ENCODE measurements at places on chromosomes 1 and 21.

DNA sequence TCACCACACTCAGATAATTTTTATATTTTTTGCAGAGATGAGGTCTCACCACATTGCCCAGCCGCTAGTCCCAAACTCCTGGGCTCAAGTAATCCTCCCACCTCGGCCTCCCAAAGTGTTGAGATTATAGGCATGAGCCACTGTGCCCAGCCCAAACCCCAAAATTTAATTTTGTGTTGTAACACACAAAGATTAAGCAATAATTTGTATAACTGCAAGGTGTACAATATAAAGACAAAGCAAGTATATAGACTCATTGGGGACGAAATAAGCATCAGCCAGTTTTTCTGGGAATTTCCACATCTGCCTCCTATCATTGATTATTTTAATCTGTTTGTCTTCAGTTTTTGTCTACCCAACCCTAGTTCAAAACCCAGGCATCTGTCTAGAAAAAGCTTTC, 42.7 kb downstream of the ST7L start:
- DNase-seq = no peak

- no peak for DNase-seq
These were observed 13.9 kb upstream of the WDR26 start for GRCh38 chr1:224448453-224449017.

DNA sequence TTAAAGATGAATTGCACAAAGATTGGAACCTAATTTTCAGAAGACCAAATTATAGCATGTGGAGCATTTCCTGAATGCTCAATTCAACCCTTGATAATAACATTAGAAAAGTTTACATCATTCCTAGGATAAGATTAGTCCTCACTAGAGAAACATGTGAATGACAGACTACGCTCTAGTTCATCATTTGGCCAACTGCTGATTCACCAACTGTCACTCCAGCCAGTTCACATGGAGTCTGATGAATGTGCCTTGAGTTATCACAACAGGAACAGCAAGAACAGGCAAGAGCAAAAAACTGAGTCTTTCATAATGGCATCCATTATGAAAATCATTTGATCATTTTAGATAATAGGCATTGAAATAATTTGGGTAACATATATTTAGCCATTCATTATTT, 415.9 kb downstream of the PTPRC start:
- DNase-seq = no peak

GRCh38 chr1:54543729-54544496, 4.1 kb upstream of the ACOT11 start:
- no peak for DNase-seq

- no peak for DNase-seq
These were observed 258.7 kb upstream of the AJAP1 start for GRCh38 chr1:4395676-4396075.

GRCh38 chr1:113875714-113876113, 4.2 kb upstream of the PTPN22 start:
- no peak for DNase-seq

GRCh38 chr1:24021403-24022266, 41.5 kb upstream of the SRSF10 start:
- no peak for DNase-seq

GRCh38 chr1:7235871-7236517, 450.7 kb downstream of the CAMTA1 start:
- no peak for DNase-seq

DNA sequence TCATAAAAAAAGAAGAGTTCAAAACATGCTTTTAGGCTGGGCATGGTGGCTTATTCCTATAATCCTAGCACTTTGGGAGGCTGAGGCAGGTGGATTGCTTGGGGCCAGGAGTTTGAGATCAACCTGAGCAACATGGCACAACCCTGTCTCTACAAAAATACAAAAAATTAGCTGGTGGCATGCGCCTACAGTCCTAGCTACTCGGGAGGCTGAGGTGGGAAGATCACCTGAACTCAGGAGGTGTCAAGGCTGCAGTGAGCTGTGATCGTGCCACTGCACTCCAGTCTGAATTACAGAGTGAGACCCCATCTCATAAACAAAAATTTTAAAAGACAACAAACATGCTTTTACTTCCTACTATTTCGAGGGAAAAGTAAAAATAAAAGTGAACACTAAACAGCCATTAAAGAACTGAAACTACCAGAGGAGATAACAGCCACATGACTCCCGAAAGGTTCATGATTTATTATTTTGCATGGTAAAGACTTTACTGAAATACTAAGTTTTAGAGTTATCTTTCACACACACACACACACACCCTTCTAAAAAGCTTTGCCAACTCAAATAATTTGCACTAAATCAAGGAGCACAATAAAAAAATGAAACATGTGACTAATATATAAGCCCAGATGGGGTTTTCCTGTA, 48.1 kb downstream of the USP1 start:
- DNase-seq = no peak

GRCh38 chr1:37415611-37416244, 58.7 kb upstream of the ZC3H12A start:
- no peak for DNase-seq

DNA sequence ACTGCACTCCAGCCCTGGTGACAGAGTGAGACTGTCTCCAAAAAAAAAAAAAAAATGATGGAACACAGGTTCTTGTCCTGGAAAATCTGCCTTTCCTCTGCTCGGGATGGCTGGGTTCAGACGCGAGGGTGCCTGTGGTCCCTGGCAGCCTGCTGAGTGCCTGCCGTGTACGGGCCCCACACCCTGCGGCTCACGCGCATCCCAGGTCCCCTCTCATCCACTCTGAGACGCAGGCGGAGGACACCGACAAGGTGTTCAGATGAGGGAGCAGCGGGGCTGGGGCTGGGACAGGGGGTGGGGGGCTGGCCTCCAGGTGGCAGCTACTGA, 4.3 kb upstream of the ANKRD65 start:
- DNase-seq = no peak

DNA sequence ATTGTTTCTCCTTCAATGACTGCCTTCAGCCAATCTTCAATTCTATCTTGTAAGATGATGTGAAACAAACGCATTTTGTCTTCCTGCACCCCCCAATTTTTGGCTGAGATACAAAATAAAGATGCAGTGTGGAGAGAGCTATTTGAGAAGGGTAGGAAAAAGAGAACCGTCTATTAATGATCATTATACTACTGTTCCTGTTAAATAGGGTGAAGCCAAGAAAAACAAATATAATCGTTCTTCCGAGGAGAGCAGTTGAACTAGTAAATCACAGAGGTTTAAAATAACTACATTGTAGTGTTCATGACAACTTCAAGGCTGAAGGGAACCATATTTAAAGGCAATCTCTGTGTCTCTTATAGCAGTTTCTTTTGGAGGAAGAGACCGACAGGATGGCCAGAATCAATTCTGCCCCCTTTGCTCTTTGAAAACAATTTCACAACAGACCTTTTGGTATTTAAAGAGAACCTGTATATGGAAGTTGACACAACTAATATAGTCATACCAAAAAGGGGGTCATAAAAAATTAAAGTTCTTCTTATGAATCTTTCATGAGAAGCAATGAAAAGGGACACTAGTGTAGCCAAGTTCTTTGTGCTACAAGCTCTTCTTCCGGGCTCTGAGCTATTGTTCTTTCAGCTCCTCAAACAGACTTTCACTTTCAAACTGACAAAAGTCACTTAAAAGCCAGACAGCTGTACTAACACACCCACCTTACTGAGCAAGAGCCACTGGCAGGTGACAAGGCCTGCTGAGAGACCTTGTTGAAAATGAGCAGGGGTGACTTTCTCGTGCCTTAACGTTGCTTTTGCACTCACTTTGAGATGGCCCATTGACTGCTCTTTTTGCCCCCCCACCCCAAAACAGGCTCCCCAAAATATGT, 30.9 kb downstream of the PROX1 start:
- DNase-seq = no peak

DNA sequence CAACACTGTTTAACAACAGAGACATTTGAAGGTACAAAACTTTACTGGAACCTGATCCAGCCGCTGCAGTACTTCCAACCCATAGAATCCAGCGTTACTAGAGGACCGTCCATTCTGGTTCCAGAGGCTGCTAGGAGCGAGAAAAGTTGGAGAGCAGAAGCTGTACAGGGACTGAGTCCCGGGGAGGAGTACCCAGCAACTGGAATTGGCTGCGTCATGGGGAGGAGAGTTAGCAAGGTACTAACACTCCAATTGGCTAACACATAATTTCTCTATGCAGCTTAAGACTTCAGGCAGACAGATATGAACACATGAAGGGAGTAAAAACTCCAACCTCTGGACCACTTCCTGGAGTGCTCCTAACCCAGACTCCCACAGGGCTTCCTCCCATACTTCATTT, 2.1 kb upstream of the QSOX1 start:
- no peak for DNase-seq

DNA sequence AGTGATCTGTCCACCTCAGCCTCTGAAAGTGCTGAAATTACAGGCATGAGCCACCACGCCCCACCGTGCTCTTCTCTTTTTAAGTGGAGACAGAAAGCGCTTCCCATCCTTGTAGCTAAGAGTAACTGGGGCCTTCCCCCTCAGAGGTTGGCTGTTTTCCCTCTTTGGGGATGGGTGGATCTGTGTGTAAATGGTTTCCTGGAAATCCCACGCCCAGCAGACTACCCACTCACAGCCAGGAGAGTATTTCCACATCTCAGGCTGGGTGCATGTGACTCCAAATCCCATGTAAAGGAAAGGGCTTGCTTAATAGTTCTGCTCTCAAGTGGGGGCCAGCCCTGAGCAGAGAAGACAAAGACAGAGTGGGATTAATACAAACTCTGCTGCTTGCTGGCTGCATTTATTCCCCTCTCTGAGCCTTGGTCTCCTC, 19.6 kb upstream of the TCEA3 start:
- DNase-seq = no peak

GRCh38 chr1:75472971-75473603, 137.8 kb downstream of the SLC44A5 start:
- DNase-seq = no peak
